ENCODE measurements at places on chromosomes 7 and 10. TPM values are rescaled to one million over a fixed set of nuclear protein-coding genes. Genes with fewer than 3 reads are reported as not detected.

DNA sequence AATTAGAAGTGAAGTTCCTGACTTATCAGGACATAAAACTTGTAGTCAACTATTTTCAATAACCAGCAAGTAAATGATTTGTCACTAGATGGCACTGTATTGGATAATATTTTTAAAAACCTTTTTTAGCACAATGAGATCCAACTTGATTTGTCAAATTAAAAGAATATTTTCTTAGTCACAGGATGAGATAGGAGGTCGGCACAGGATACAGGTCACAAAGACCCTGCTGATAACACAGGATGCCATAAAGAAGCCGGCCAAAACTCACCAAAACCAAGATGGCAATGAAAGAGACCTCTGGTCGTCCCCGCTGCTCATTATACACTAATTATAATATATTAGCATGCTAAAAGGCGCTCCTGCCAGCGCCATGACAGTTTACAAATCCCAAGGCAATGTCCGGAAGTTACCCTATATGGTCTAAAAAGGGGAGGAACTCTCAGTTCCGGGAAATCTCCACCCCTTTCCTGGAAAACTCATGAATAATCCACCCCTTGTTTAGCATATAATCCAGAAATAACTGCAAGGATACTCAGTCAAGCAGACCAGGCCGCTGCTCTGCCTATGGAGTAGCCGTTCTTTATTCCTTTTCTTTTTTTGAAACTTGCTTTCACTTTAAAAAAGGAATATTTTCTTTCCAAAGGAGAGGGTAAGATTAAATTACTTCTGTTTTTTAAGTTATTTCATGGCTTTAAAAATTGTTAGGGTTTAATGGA lies 255.7 kb upstream of the MKLN1 start:
- no peaks in the 10 kb centered on the region for H3K27me3 ChIP-seq
- peaks cover 59% of the 10 kb centered on the region for H3K4me1 ChIP-seq
- peaks cover 14% of the 10 kb centered on the region for H3K36me3 ChIP-seq
- H3K27ac ChIP-seq: peak overlapping the region; percentile 82
- H3K4me3 ChIP-seq: no peak overlapping the region
- no peak for DNase-seq

- no peak overlapping the region for H3K27ac ChIP-seq
- no peaks in the 10 kb centered on the region for H3K36me3 ChIP-seq
These were observed 171.7 kb downstream of the KIF20B start for GRCh38 chr10:89873055-89873454.

DNA sequence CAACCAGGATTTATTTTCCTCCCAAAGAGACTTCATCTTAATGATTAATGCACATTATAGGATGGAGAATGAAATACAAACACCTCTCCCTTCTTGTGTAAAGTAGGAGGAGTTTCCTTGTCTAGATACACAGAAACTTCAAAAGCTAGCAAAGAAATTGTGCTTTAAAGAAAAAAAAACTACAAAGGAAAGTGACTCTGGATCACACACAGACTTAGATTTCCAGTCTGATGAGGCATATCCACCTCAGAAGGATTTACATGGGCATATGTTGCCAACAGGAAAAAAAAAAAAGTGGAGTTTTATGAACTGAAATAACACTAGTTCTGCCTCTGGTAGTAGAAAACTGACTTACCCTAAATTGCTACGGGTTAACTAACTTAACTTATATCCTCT lies 449.6 kb downstream of the KCNMA1 start:
- no peak overlapping the region for H3K4me3 ChIP-seq
- H3K36me3 ChIP-seq: no peaks in the 10 kb centered on the region
- no peak overlapping the region for H3K27ac ChIP-seq
- no peak for DNase-seq
- peaks cover 15% of the 10 kb centered on the region for H3K27me3 ChIP-seq

DNA sequence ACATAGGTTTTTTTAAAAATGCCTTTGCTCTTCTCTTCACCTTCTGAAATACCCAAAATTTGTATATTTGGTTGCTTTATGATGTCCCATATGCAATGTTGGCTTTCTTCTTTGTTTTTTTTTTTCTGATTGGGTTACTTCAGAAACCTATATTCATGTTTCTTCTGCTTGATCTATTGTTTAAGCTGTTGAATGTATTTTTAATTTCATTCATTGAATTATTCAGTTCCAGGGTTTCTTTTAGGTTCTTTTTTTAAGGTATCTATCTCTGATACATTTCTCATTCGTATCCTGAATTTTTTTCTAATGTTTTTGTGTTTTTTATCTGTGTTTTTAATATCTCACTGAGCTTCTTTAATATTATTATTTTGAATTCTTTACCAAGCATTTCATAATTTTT lies 221.0 kb upstream of the MTPN start:
- H3K4me3 ChIP-seq: no peak overlapping the region
- H3K27me3 ChIP-seq: no peaks in the 10 kb centered on the region
- no peaks in the 10 kb centered on the region for H3K4me1 ChIP-seq
- no peak overlapping the region for H3K27ac ChIP-seq
- DNase-seq: no peak
- H3K36me3 ChIP-seq: peaks cover 16% of the 10 kb centered on the region

The SLC26A5 gene
- total RNA-seq: not detected

The XPNPEP1 gene
- 75.2 TPM for total RNA-seq

The SMKR1 gene
- 4.3 TPM for total RNA-seq

The CYP2E1 gene
- total RNA-seq: 0.83 TPM

All from activated T-cell treated with anti-CD3 and anti-CD28 coated beads, Interleukin-2, amount 50 U/mL, for 72 hours (primary cell).